ENCODE measurements at places on chromosomes 7 and 10. TPM values are rescaled to one million over a fixed set of nuclear protein-coding genes. Genes with fewer than 3 reads are reported as not detected.

The SEC23IP gene
- 37.5 TPM for total RNA-seq

GRCh38 chr7:12322284-12322902 is 81.3 kb downstream of the VWDE start:
- no peak for DNase-seq

- DNase-seq, result no peak
Observed at GRCh38 chr7:127873151-127873550, 158.1 kb downstream of the LRRC4 start.

The COL28A1 gene
- 60.0 TPM for total RNA-seq

The TMEM178B gene
- 0.63 TPM for total RNA-seq

- no peak for DNase-seq
Observed at GRCh38 chr7:102044984-102045673, 227.7 kb downstream of the CUX1 start.

- no peak for DNase-seq
Observed at GRCh38 chr10:74231375-74231774, 80.4 kb downstream of the ADK start.

DNA sequence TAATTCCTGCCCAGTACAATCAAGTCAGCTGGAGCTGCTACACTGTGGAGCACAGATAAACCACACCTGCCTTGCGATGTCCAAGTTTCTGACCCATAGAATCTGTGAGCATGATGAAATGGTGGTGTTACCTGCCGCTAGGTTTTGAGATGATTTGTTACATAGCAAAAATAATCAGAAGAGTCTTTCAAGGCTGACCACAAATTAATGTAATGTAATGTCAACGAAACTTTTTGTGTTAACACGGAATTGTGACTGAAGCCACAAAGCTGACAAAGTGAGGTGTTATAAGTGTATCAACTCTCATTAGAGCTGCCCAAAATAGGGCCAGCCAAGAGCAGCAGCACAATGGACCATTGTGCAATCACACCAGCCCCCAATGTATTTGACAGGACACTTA is 75.7 kb downstream of the AHR start:
- no peak for DNase-seq

DNA sequence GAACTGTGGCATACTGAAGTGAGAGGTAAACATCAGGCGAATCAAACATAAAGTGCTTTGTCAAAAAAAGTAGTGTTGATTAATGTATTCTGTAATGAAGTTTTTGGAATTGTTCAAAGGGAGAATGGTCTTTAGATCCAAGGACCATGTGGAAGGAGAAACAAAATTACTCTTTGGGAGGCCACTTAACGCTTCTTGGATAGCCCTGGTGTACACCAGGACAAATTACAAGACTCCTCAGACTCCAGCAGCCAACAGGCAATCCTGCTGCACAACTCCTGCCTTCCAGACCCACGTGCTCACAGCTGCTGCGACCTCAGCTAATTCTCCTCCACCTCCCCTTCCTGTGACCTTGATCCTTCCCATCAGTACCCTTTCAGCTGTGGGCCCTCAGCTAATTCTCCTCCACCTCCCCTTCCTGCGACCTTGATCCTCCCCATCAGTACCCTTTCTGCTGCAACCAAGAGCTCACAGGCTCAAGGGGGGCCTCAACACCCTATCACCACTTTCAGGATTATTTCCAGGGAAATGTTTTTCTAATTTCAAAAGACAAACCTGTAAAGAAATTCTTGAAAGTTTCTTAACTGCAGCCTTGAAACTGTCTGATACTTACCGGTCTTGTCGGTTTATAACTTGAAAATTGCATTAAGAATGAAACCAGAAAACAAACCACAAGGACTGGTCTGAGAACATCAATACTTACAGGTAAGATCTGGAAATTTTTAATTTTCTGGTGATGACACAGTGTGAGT is 29.7 kb upstream of the DDC start:
- no peak for DNase-seq

The ZNF282 gene
- total RNA-seq, result 28.4 TPM

GRCh38 chr7:1458683-1459511 is at the start of gene MICALL2:
Gene MICALL2 (minus strand): TSS chr7:1459470. CDS start chr7:1459326, 144 bp downstream.
- peak; percentile 61 for DNase-seq

GRCh38 chr10:89207181-89207800 is at the start of gene CH25H:
Gene CH25H (minus strand): TSS chr10:89207317. CDS start chr10:89207292, 25 bp downstream.
- DNase-seq, result peak; percentile 67

DNA sequence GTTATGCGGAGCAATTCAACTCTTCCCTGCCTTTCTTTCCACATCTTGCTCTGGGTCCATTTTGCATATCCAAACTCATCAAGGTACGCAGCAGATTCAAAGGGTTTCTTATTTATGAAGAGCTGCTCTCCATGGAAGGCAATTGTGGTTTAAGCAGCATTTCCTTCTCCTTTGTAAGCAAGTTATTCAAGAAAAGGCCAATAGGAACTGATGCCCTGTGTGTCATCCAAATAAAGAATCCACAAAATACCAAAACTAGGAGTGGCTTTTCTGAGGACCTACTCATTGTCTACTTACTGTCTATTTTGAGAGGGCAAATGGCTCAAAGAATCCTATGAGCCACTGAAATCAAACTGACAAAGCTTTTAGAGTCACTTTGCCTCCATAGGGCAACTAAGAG is 253.1 kb downstream of the PTEN start:
- DNase-seq, result no peak

DNA sequence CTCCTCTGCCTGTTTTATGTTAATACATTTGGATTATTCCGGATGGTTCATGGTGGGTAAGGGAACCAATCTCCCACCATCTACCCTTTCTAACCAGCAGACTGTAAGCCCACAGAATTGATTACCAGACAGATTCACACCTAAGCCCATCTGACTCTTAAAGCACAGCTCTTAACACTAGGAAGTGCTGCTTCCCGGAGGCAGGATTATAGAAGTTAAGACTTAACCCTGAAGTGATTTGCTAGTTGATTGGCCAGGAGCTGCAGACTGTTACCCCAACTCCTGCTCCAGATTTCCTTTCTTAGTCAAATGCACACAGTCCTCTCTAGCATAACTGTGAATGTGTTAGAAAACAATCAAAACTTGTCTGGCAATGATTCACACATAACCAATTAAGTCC is 221.7 kb downstream of the CDK14 start:
- no peak for DNase-seq

GRCh38 chr7:6198689-6199595 is 73.5 kb downstream of the CYTH3 start:
- no peak for DNase-seq

DNA sequence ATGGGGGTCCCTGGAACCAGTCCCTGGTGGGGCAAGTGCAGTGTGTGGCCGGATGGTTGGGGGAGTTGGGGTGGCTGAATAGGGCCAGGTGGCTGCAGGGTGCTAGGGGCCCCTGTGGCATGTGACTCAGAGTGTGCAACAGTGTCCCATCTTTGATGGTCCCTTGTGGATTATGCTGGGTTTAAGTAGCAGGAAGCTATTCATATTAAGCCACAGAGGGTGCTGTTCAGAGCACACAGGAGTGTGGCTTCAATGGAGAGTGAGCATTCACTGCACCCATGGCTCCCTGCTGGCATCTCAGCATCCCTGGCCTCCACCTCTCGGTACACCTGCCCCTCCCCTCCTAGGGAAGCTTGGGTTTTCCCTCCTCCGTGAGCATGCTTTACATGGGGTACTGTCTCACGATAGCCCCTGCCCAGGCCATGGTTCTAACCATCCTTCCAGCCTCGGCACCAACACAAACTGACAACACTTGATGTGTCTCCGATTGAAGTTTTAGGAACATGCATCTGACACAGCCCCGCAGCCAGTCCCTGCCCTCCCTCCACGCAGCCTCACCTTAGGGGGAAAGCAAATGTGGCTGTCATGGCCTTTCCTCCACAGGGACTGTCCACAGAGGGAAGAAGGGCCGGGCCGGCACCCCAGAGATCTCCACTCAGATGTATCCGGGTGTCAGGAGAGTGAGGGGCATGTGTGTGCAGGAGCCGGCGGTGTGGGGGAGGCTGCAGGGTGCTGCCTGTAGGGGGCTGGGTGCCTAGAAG is 30.4 kb upstream of the PPIF start:
- no peak for DNase-seq

The FOXL3 gene
- total RNA-seq, result not detected

- peak; percentile 35 for DNase-seq
Observed at GRCh38 chr7:33837356-33837851, 67.9 kb upstream of the BMPER start.

The FAM3C gene
- total RNA-seq, result 44.7 TPM

DNA sequence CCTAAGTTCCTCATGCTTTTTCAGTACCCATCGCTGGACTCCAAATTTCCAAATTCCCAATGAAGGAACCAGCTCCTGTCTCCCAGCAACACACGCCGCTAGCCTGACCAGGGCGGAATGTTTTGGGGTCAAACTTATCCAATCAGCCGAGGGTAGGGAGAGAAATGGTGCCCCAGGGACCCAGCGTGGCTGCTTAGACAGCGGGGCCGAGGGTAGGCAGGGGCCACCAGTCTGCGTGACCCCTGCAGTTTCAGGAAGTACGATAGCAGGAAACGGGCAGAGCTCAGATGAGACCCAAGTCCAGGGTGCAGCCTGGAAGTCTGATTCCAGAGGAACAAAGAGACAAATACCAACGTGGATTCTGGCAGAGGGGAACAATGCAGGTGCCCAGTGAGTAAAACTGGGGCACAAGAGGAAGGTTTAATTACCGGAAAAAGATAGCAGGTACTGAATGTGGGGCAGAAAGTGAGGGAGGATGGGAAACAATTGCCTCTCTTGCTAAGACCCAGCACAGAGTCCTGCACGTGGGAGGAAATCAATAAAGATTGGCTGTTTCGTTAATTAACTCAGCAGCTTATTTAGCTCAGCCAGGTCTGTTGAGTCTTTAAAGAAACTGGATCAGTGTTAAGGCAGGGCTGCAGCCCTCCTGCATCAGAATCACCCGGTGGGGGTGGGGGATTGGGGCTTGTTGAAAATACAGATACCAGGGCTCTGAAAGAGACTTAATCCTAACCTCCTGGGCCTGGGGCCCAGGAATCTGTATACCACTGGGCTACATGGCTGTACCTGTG is 50.4 kb upstream of the NFE2L3 start:
- DNase-seq, result peak; percentile 18

- no peak for DNase-seq
Observed at GRCh38 chr10:59688921-59689351, 20.7 kb downstream of the SLC16A9 start.

DNA sequence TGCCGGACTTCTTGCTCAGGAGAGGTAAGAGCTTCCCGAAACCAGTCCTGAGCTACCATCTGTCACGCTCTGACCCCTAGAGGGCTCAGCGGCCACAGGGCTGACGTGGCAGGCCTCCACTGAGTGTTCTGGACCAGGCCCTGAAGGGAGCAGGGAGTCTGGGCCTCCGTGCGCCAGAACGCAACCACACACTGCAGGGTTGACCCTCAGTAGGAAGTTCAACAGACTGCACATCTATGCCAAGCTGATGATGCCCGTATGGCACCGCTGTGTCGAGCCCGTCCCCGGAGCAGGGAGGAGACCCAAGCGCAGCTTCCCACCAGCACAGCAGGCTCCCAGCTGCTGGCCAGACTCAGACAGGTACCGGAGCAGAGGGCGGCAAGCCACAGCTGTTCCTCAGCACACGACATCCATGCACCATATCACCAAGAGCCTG is 39.2 kb downstream of the CAMK2B start:
- no peak for DNase-seq

DNA sequence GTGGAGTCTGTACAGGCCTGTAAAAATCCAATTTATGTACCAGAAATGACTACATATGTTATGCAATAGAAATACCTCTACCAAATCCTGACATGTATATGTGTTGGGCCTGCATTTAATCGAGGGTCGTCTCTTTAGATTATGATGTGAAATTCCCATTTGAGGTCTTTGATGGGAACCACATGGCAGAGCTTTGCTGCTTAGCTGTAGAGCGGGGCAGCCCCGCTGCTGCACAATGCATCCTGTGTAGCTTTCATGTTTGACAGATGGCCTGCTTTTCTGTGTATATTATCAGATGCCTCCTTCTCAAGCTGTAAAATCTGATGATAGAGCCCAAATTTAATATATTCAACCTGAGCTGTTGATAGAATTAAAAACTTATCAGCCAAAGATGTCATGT is 65.8 kb downstream of the RAB18 start:
- DNase-seq, result no peak

All from tibial nerve (tissue), 4 donors.